Activated CD4-positive, alpha-beta T cell treated with anti-CD3 and anti-CD28 coated beads, Interleukin-2, amount 50 U/mL, for 48 hours (primary cell): ENCODE measurements at places on chromosomes 16 and 17.

- no peak for DNase-seq
Measured at GRCh38 chr17:82346342-82347300, 12.4 kb upstream of the TEX19 start.

GRCh38 chr17:30557916-30558685 is 80.9 kb downstream of the GOSR1 start:
- DNase-seq = no peak

DNA sequence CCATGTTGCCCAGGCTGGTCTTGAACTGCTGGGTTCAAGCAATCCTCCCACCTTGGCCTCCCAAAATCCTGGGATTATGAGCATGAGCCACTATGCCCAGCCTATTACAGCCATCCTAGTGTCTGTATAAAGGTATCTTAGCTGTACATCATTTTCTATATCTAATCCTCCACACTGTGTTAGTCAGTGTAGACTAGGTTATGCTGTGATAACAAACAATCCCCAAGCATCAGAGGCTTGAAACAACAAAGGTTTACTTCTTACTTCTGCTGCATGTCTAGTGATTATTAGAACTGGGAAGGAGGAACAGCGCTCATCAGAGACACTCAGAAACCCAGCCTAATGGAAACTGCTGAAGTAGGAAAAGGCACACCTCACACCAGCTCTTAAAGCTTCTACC is 68.1 kb downstream of the ERCC4 start:
- DNase-seq = no peak

DNA sequence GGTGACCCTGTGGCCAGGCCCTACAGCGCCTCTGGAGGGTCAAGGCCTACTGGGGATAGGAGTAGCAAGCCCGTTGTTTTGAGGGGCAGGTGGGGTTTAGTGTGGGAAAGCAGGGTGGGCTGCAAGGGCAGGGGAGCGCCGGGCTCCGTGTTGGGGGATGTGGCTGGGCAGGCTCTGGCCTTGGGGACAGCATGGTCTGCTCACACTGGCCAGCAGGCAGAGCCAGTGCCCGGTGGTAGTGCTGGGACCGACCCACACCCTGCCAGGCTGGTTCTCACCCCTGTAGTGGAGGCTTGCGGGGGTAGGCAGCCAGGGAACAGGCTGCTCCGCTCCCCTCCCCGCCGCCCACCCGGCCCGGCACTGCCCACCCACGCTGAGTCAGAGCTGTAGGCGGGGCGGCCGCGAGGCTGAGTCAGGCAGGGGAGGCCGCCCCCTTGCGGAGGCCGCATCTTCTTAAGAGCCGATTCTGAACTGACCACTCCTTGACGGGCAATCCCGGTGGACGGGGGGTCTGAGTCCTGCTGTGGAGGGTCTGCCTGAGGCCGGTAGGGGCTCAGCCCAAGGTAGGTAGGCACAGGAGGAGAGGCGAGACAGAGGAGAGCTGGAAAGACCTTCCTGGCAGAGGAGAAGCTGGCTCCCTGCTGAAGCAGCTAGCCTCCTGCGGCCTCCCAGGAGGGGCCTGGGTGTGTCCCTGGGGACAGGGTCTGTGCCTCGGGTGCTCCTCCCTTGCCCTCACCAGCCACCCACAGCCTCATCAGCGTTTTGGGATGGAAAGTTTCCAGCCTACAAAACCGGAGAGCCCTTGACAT is 62.4 kb downstream of the BAIAP2 start:
- peak; percentile 53 for DNase-seq

GRCh38 chr16:51271156-51271701 is 120.2 kb upstream of the SALL1 start:
- DNase-seq = no peak
